ENCODE measurements at places on chromosomes 6 and 20.

GRCh38 chr20:31472395-31473330, 2.3 kb downstream of the DEFB124 start:
- no peak for DNase-seq

- DNase-seq: no peak
Measured at GRCh38 chr20:15235471-15236198, 898.2 kb upstream of the FLRT3 start.

DNA sequence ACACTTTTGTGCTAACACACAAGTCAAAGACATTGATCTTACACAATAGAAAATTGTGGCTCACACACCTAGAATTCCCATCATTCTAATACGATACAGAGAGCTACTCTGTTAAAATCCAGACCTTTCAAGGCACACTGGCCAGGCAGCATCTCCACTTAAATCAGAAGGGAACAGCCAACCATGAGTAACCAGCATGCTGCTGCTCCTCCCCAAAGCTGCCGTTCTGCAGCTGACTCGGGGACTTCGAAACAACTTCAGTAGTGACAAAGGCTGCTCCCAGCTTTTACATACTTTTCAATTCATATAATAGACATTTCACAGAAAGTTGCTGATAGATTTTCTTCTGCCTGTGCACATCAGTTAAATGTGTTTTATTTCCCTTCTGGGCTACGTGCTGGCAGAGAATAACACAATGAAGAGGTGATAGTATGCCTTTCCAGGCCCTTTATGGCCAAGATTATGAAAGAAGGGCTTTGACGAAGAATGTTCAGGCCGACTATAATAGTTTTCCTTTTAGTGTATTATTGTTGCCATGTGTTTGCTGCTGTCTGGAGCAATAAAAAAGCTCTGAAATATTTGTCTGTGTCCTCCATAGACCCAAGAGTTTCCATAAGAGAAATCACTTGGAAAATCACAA, 159.0 kb downstream of the GMDS start:
- DNase-seq: no peak

GRCh38 chr6:81995548-81996289, 243.2 kb upstream of the TENT5A start:
- DNase-seq: no peak

DNA sequence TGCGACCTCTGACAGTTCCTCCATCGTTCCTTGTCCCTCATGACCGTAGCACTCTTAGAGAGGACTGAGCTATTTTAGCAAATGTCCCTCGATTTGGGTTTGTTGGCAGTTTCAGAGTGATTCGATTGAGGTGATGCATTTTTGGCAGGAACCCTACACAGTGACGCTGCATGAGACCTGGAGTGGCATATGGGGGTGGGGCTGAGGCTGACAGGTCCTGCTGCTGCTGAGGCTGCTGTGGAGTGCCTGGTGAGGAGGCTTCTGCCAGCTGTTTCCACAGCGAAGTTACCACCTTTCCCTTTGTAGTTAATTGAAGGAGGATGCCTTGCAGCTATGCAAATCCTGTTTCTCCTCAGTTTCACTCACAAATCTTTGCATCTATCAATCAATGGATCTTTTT, 19.8 kb downstream of the PXDC1 start:
- no peak for DNase-seq

Measured in NCI-H1436 (cell line).